Activated CD4-positive, CD25-positive, alpha-beta regulatory T cell treated with anti-CD3 and anti-CD28 coated beads, Interleukin-2, amount 50 U/mL, for 72 hours (primary cell): ENCODE measurements at places on chromosomes 4 and X.
A peak's percentile ranks its signal among the peaks of the same experiment; 100 is the strongest.

GRCh38 chr4:53786632-53787031 is 195.3 kb upstream of the LNX1 start:
- DNase-seq, result no peak

DNA sequence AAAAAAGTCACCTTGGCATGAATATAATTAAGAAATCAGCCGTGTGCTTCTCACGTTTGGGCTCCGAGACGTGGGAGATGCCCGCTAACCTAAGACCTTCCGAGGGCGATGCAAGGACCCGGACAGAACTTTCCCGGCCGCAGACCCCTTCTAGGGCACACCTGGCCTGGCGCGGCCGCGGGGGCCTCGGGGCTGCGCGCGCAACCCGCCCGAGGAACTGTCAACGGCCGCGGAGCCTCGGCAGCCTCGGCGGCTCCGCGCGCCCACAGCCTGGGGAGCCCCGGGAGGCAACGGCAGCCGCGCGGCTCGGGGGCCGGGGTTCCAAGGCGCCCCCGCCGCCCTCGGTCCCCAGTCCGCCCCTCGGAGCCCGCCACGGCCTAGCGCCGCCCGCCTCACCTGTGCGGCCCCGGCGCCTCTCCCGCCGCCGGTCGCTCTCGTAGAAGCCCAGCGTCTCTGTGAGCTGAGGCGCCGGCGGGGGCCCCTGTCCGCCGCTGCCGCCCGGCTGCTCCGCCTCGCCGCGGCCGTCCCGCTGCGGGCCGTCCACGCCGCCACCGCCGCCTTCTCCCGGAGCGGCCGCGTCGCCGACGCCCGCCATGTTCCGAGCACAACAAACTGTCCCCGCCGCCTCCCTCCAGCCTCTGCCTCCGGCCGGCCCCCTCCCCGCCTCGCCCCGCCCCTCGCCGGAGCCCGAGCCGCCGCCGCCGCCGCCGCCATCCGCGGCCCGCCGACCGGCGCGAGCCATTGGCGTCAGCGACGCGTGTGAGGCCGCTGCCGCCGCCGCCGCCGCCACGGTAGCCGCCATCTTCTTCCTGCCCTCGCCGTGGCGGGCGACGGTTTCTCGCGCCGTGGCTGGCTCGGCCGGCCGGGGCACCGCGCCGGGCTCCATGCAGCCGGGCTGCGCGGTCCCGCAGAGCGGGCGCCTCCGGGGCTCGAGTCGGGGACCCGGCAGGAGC is at the start of gene TAPT1:
Gene TAPT1 (minus strand): TSS at position 609 of the 953 bp plus-strand sequence. CDS start 14 bp downstream, at position 595.
- peak; percentile 81 for DNase-seq

- no peak for DNase-seq
These were observed 108.6 kb downstream of the CENPC start for GRCh38 chr4:67436742-67437141.

- DNase-seq, result no peak
These were observed 1127.6 kb downstream of the ADGRL3 start for GRCh38 chr4:62327612-62328297.

GRCh38 chr4:76096076-76096475 is 21.6 kb downstream of the ART3 start:
- DNase-seq, result no peak

GRCh38 chr4:52290466-52290865 is 239.4 kb downstream of the SPATA18 start:
- no peak for DNase-seq

DNA sequence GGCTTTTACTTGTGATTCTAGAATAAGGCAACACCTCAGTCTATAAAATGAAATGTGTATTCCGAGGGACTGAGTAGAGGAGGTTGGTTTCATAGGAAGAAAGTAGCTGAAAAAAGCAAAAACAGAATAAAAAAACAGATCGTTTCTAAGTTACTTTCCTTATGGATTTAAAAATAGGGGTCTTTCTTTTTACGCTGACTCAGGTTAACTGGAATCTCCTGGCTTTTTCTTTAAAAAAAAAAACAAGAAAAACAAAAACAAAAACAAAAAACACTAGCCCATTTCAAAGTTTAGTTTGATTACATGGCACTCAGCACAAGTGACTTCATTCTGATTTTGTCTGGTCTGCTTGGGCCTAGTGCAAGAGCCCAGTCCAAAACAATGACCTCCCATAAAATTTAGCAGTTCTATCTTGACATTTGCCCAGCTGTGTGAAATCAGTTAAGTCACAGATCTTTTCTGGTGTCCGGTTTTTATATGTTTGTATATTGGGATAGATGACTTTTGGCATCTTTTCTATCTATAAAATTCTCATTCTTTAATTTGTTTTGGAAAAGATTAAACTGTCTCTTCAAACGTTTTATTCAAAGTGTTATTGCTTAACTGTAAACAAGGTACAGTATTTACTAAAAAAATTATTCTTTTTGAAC is 222.7 kb upstream of the HTR2C start:
- DNase-seq, result no peak

- no peak for DNase-seq
These were observed 187.0 kb upstream of the S100G start for GRCh38 chrX:16462912-16463311.

DNA sequence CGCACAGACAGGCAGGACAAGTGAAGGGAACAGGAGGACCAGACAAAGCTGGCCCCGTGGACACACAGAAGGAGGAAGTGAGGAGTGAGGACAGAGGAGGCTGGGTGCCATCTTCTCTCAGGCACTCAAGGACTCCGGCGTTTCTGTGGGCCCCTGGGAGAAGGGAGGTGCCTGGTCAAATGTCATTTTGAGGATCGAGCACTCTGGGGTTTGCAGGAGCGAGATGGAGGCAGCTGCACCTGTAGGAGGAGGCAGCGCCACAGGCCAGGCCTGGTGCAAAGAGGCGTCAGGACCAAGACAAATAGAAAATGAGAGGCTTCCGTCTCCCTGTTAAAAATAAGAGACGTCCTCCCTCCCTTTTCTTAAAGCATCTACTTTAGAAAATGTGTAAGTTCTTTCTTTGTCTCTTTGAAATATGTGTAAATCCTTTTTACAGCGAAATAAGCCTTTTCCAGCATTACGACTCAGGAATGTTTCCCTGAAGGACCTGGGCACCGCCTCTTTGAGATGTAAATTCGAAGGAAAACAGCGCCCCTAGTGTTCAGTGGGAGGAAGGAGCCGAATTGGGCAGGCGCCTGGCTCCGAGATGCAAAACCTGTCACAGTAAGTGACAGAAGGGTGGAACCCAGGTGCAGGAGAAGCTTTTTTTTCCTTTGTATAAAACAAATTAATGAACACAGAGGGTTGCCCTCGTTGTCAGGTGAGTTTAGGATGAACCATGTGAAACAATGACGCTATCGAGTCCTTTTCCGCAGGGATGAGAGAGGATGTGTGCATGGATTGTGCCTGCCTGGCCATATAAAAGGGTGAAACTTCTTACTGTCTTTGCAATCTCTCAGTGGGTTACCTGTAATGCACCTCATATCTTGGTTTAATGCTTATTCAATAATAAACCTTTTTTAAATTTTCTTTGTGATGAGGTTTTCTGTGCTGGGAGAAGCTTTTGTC is 1.4 kb upstream of the C4orf50 start:
- DNase-seq, result peak; percentile 36

DNA sequence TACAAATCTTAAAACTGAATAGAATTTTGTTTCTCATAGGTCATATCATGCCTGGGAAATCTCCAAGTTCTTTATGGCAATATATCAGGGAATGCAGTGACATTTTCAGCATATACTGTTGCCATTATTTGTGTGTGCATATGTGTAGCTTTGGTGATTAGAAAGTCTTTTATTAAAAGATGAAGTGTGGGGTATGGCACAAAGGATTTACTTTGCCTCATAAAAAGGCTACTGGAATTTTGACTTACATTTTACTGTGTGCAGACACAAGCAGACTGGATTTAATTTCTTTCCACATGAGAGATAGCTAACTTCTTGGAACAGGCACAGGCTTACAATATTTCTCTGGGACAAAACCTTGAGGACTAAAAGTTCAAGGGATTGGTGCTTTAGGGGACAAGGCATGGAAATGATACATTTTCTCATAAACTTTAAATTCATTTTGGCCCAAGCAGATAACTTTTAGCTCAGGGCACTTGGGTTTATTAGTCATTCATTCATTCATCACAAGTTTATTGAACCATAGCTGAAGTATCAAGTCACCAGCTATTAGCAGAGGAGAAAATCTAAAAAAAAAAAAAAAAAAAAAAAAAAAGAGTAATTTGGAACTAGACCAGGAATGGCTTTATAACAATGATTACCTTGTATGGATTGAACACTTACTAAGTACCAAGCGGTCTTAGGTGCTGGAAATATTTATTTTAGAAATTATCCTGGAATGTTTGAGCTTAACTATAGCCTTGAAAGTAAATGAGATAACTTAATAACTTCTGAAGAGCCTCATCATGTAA is 191.5 kb downstream of the SLIT2 start:
- no peak for DNase-seq

- DNase-seq, result no peak
These were observed 142.0 kb downstream of the RBMX2 start for GRCh38 chrX:130543603-130544325.

DNA sequence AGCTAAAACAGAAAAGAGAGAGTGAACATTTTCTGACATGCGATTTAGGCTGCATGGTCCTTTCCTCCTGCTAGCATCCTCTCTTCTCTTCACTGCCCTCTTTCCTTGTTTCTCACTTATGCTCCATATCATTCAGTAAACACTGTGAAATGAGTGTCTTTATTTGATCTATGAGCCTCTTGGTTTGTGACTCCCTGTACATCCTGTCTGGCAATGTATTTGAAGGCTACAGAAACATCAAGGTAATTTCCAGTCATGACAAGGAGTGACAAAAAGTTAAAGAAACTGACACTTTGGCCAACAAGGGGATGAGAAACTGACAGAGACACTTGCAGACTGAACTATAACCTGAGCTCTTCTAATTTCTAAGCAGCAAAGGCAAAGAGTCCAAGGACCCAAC is 8.7 kb downstream of the FTHL17 start:
- DNase-seq, result no peak

DNA sequence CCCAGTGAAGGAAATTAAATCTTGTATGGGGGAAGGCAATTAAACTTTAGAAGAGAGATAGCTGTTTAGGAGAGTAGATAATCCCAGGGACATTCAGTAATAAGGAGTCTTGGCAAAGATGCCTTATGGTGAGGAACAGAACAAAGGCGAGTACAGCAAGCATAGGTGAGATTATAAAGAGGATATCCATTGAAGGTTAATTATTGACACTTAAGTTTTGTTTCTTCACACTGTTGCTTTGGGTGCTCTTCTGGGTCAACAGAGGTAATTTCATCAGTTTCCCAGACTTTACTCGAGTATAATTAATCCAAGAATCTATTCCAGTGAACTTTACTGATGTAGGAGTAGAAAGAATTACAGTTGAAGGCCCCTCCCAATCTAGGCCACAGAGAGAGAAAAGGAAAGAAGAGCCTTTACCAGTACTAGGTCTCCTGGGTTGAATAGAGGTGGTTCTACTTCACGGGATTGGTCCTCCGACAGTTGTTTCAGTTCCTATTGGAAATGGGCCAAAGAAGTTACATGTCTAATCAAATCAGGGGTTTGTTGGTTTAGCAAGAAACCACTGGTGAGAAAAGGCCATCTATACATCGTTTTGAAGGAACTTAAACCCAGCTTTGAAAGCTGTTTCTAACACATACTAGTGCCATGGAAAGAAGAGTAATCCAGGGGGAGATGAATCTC is 27.2 kb downstream of the EPGN start:
- no peak for DNase-seq

DNA sequence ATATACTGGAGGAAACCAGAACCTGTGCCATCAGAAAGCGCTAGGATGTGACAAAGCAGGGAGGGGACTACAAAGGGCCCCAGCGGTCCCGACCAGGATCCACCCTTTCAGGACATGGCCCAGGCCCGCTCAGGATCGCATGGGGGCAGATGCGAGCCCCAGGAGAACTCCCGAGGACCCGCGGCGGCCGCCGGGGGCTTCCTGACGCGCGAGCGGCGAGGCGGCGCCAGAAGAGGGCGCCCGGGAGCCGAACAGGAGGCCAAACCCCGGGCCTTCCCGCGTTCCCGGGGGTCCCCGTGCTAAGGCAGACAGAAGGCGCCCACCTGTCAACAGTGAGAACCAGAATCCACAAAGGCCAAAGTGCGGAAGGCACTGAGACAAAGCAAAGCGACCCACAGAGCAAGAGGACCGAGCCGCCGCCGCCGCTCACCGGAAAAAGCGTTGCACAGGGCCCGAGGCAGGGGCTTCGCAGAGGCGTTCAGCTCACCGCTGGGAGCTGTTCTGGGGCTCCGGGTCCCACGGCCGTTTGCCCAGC is 7.3 kb upstream of the OPN1LW start:
- peak; percentile 67 for DNase-seq

DNA sequence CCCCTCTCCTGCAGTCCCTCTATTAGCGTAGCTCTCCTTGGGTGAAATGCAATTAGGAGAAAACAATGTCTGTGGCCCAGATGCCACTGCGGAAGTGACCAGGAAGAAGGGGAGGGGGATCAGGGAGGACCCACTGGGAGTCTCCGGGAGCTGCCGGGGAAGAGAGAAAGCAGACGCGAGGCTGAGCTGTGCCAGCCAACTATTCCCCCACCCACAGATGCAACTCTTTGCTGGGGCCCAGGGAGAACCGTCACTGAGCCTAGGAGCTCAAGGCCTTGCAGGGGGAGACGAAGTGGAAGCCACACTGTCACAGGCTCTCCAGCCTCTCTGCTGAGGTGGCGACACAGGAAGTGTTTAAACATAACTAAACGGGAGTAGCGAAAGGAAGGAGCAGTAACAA is 149.2 kb downstream of the BCOR start:
- DNase-seq, result no peak

- DNase-seq, result no peak
These were observed 1.5 kb upstream of the TSPAN5 start for GRCh38 chr4:98659741-98660462.

DNA sequence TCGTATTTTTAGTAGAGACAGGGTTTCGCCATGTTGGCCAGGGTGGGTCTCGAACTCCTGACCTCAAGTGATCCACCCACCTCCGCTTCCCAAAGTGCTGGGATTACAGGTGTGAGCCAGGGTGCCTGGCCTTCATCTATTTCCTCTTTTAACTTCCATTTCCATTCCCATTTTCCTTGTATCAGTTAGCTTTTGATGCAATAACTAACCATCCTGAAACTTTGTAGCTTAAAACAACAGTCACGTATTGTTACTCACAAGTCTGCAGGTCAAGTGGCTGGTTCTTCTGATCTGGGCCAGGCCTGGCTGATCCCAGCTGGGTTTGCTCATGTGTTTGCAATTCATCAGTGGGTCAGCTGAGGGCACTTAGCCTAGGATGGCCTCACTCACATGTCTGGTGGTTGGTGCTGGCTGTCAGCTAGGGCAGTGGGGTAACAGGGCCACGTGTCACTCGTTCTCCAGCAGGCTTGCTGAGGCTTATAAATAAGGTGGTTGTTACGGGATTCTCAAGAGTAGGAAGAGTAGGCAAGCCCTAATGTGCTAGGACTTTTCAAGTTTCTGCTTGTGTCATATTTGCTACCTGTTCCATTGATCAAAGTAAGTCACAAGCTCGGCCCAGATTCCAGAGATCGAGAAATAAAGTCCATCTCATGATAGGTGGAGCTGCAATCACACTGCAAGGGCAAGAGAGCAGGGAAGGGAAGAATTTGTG is 88.2 kb downstream of the SOWAHB start:
- DNase-seq, result no peak

GRCh38 chrX:16119353-16120220 is 3.8 kb upstream of the GRPR start:
- DNase-seq, result no peak

- no peak for DNase-seq
These were observed 9.2 kb downstream of the GUCY1A1 start for GRCh38 chr4:155675709-155676429.

GRCh38 chr4:22356987-22357596 is 158.8 kb downstream of the ADGRA3 start:
- DNase-seq, result no peak

- no peak for DNase-seq
These were observed 62.8 kb downstream of the KCNIP4 start for GRCh38 chr4:21885770-21886169.
